PC-3 (cell line): ENCODE measurements at places on chromosomes 5 and 9. TPM values are rescaled to one million over a fixed set of nuclear protein-coding genes. Genes with fewer than 3 reads are reported as not detected.
A peak's percentile ranks its signal among the peaks of the same experiment; 100 is the strongest.

DNA sequence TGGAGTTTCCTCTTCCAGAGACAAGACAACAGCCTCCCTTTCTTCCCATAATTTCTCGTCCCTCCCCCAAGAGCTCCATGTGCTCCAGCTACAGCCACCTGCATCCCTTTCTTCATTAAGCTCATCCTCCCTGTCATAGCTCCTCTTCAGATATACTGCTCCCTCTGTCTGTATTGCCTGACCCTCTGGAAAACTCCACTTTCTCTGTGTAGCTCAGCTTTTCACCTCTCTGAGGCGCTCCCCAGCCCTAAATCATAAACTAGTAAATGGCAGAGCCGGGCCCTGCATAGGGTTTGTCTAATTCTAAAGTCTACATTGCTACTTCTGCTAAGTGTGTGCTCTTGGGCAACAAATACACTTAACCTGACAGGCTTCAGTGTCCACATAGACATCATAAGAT is 8.8 kb upstream of the PLIN2 start:
- H3K4me3 ChIP-seq: no peak overlapping the region
- no peaks in the 10 kb centered on the region for H3K27me3 ChIP-seq
- no peaks in the 10 kb centered on the region for H3K36me3 ChIP-seq
- no peak for DNase-seq
- H3K4me1 ChIP-seq: peaks cover 5% of the 10 kb centered on the region; the same call in 1 of the 2 replicates

- H3K36me3 ChIP-seq: no peaks in the 10 kb centered on the region
- no peak for DNase-seq
- no peaks in the 10 kb centered on the region for H3K27me3 ChIP-seq
- no peak overlapping the region for H3K4me3 ChIP-seq
- peaks cover 14% of the 10 kb centered on the region for H3K4me1 ChIP-seq
Measured at GRCh38 chr5:82425591-82425990, 147.4 kb upstream of the RPS23 start.

- H3K27me3 ChIP-seq: no peaks in the 10 kb centered on the region
- no peak for DNase-seq
- H3K27ac ChIP-seq: no peak overlapping the region
- H3K36me3 ChIP-seq: no peaks in the 10 kb centered on the region
- H3K4me3 ChIP-seq: no peak overlapping the region
- no peaks in the 10 kb centered on the region for H3K4me1 ChIP-seq
Measured at GRCh38 chr5:151148583-151148982, 9.0 kb downstream of the ANXA6 start.

Gene COL23A1
- not detected in 2 replicates for total RNA-seq

- H3K36me3 ChIP-seq: no peaks in the 10 kb centered on the region
- DNase-seq: no peak
- H3K27ac ChIP-seq: no peak overlapping the region
- H3K27me3 ChIP-seq: no peaks in the 10 kb centered on the region
- H3K4me3 ChIP-seq: no peak overlapping the region
Measured at GRCh38 chr9:14585730-14586473, 107.3 kb downstream of the ZDHHC21 start.

- H3K4me1 ChIP-seq: peaks cover 4% of the 10 kb centered on the region; the same call in 1 of the 2 replicates
- no peaks in the 10 kb centered on the region for H3K27me3 ChIP-seq
- no peak overlapping the region for H3K27ac ChIP-seq
- DNase-seq: no peak
- H3K4me3 ChIP-seq: no peak overlapping the region
Measured at GRCh38 chr9:97559111-97559514, 57.6 kb downstream of the TMOD1 start.

Gene TAF11L5
- not detected in 2 replicates for total RNA-seq

Gene SPOCK1
- 8.2 and 9.8 TPM in 2 replicates for total RNA-seq

Gene SPINK4
- total RNA-seq: not detected in 2 replicates

DNA sequence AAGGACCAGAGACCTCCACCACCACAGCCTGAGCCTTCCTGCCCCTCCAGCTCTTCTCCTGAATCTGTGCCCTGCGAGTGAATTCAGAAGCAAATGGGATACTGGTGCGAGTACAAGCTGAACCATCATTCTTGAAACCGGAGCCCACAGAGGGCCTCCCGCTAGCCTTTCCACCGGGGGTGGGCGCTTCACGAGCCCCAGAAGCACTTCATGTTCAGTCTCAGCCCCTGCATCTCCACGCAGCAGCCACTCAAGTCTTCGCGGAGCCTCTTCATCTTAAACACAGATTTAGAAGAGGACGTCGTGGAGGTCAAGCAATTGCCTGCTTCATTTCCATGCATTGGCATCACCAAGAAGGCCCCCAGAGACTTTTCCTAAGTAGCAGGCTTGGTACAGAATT is 26.0 kb upstream of the OLFM1 start:
- H3K27ac ChIP-seq: no peak overlapping the region
- no peak overlapping the region for H3K4me3 ChIP-seq
- H3K4me1 ChIP-seq: no peaks in the 10 kb centered on the region
- DNase-seq: no peak
- 0 out of 2 replicates have a peak, but pooled peaks cover 9% of the 10 kb centered on the region for H3K27me3 ChIP-seq

- no peaks in the 10 kb centered on the region for H3K27me3 ChIP-seq
- H3K4me3 ChIP-seq: no peak overlapping the region
- no peak overlapping the region for H3K27ac ChIP-seq
- peaks cover 39% of the 10 kb centered on the region for H3K36me3 ChIP-seq
- no peak for DNase-seq
Measured at GRCh38 chr5:637581-638450, 25.7 kb downstream of the CEP72 start.

Gene SPINK13
- total RNA-seq: 3.0 TPM in 1 of 2 replicates, not detected in the other

GRCh38 chr5:22649074-22649473 is 204.1 kb downstream of the CDH12 start:
- peak; percentile 85 for DNase-seq
- no peak overlapping the region for H3K4me3 ChIP-seq
- peak overlapping the region; percentile 64 for H3K27ac ChIP-seq
- no peaks in the 10 kb centered on the region for H3K36me3 ChIP-seq
- H3K4me1 ChIP-seq: peaks cover 8% of the 10 kb centered on the region; the same call in 1 of the 2 replicates

Gene PLPP7
- 0.98 TPM in 1 of 2 replicates, not detected in the other for total RNA-seq

Gene CFAP77
- total RNA-seq: 0.11 TPM in 1 of 2 replicates, not detected in the other

DNA sequence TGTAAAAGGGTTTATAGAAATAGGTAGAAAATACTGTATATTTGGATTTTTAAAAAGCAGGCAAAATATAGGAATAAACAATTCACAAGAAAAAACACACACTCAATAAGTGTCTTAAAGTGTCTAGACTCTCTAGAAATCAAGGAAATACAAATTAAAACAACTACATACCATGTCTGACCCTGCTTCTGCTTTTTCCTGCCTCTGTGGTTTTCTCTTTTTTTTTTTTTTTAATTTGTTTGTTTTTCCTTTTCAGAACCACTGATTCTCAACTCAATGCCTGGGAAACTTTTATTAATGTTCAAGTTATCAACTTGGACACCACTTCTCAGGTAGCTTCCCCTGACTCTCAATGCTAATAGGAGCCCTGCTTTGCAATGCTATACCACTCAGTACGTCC is 25.5 kb upstream of the TAS2R1 start:
- H3K4me3 ChIP-seq: no peak overlapping the region
- no peaks in the 10 kb centered on the region for H3K27me3 ChIP-seq
- no peak for DNase-seq
- H3K4me1 ChIP-seq: peaks cover 28% of the 10 kb centered on the region
- H3K27ac ChIP-seq: no peak overlapping the region
- no peaks in the 10 kb centered on the region for H3K36me3 ChIP-seq

Gene RLN2
- total RNA-seq: not detected in 2 replicates

Gene TNC
- total RNA-seq: 60.1 and 71.0 TPM in 2 replicates

DNA sequence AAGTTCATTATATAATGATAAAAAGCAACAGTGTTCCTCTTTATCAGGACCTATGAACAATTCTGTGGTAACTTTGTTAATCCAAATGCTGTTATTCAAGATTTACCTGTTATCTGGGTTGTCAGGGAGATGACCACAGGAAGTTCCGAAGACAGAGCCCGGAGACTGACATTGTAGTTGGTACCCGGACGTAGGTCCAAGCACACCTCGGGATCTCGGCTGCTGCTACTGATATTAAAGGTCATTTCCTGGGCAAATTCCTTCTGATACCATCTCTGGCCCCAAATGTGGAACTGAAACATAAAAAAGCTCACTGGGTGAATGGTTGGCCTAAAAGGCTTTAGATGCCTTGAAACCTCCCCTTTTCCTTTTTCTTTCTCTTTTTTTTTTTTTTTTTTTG is 96.7 kb downstream of the SUSD1 start:
- H3K27ac ChIP-seq: no peak overlapping the region
- H3K27me3 ChIP-seq: no peaks in the 10 kb centered on the region
- peak; percentile 30 for DNase-seq
- H3K36me3 ChIP-seq: no peaks in the 10 kb centered on the region
- peaks cover 6% of the 10 kb centered on the region for H3K4me1 ChIP-seq

- no peak overlapping the region for H3K27ac ChIP-seq
- DNase-seq: no peak
- no peaks in the 10 kb centered on the region for H3K36me3 ChIP-seq
- H3K4me1 ChIP-seq: no peaks in the 10 kb centered on the region
- no peaks in the 10 kb centered on the region for H3K27me3 ChIP-seq
Measured at GRCh38 chr5:117652036-117652957, 1077.7 kb upstream of the SEMA6A start.

Gene SOHLH1
- not detected in 2 replicates for total RNA-seq

- no peak overlapping the region for H3K4me3 ChIP-seq
- no peaks in the 10 kb centered on the region for H3K27me3 ChIP-seq
- peaks cover 64% of the 10 kb centered on the region for H3K4me1 ChIP-seq
- H3K36me3 ChIP-seq: peaks cover 16% of the 10 kb centered on the region
Measured at GRCh38 chr5:1793301-1793740, 6.3 kb downstream of the MRPL36 start.

DNA sequence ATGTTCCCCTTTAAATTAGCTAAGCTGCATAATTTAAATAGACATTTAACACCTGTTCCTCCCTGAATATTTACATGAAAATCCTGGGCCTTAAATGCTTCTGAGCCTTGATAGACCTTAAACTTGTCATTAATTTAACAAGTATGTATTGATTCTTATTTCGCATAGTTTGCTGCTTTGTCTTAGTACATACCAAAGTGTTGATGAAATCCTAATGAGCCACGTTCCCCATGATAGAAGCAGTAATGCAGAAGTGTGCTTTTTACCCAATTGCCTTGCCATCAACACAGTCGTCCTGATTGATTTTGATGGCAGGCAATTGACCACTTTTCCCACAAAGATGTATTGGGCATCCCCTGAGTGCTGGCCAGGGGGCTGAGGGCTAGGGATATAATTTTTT is 213.5 kb downstream of the SGCD start:
- no peak overlapping the region for H3K4me3 ChIP-seq
- H3K4me1 ChIP-seq: no peaks in the 10 kb centered on the region
- H3K36me3 ChIP-seq: no peaks in the 10 kb centered on the region

GRCh38 chr9:78239506-78239905 is 3.6 kb downstream of the CEP78 start:
- no peak overlapping the region for H3K27ac ChIP-seq
- H3K4me1 ChIP-seq: peaks cover 4% of the 10 kb centered on the region; the same call in 1 of the 2 replicates
- no peaks in the 10 kb centered on the region for H3K27me3 ChIP-seq
- no peak overlapping the region; the same call in 1 of the 2 replicates for H3K4me3 ChIP-seq
- peaks cover 11% of the 10 kb centered on the region; the same call in 1 of the 2 replicates for H3K36me3 ChIP-seq
- DNase-seq: peak; percentile 47

GRCh38 chr5:133121080-133121479 is 69.3 kb downstream of the HSPA4 start:
- no peak overlapping the region for H3K4me3 ChIP-seq
- no peak overlapping the region for H3K27ac ChIP-seq
- no peak for DNase-seq
- H3K27me3 ChIP-seq: no peaks in the 10 kb centered on the region
- H3K36me3 ChIP-seq: no peaks in the 10 kb centered on the region

- no peak overlapping the region for H3K27ac ChIP-seq
- H3K36me3 ChIP-seq: no peaks in the 10 kb centered on the region
- no peaks in the 10 kb centered on the region for H3K27me3 ChIP-seq
- H3K4me1 ChIP-seq: peaks cover 19% of the 10 kb centered on the region
- peak; percentile 23 for DNase-seq
- H3K4me3 ChIP-seq: peak overlapping the region; percentile 88
Measured at GRCh38 chr9:93132287-93132927, 1.6 kb downstream of the NINJ1 start.

Gene NR6A1
- 0.77 and 1.6 TPM in 2 replicates for total RNA-seq

GRCh38 chr9:83419961-83420360 is 118.2 kb downstream of the FRMD3 start:
- H3K4me3 ChIP-seq: no peak overlapping the region
- H3K27ac ChIP-seq: no peak overlapping the region
- no peaks in the 10 kb centered on the region for H3K36me3 ChIP-seq
- peaks cover 8% of the 10 kb centered on the region for H3K4me1 ChIP-seq
- H3K27me3 ChIP-seq: no peaks in the 10 kb centered on the region

Gene TOR2A
- total RNA-seq: 12.2 and 14.1 TPM in 2 replicates

DNA sequence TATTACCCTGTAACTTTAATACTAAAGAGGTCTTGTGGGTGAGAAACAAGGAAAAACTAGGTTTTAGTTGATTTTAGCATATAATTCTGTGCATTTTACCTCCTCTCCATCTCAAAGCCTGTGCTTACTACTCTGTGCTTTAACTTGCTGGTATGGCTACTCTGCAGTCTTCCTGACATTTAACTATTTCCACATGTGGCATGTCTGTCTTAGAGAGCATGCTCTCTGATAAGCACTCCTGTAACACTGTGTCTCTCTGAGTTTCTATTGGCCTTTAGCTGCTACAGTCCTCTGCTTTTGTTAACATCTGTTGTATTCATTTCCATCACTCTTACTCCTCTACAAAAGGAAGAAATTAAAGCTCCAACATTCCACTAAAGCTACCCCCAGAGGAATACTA is 418.3 kb downstream of the RAB3C start:
- H3K4me3 ChIP-seq: no peak overlapping the region
- H3K4me1 ChIP-seq: no peaks in the 10 kb centered on the region
- no peaks in the 10 kb centered on the region for H3K27me3 ChIP-seq
- no peak overlapping the region for H3K27ac ChIP-seq

Gene MCC
- 7.1 and 10.3 TPM in 2 replicates for total RNA-seq

DNA sequence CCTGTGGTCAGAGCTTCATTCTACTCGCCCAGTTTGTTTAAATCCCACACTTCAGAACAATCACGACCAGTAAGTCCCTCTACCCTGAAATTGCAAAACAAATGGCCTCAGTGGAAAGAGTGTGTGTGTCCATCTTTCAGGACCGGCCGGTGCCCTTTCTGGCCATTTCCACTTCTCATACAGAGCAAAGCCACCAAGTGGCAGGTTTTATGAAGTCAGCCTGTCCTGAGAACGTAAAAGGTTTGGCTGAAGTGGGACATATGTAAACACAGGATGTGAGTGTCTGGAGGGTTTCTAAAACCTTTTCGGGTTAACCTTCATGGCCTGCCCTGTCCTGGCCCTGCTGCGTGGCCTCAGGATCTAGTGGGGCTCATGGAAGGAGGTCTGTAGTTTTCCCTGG is 24.7 kb downstream of the NXNL2 start:
- no peak overlapping the region for H3K4me3 ChIP-seq
- no peaks in the 10 kb centered on the region for H3K27me3 ChIP-seq
- H3K36me3 ChIP-seq: no peaks in the 10 kb centered on the region
- no peak overlapping the region for H3K27ac ChIP-seq
- DNase-seq: no peak
- no peaks in the 10 kb centered on the region for H3K4me1 ChIP-seq

- no peaks in the 10 kb centered on the region for H3K4me1 ChIP-seq
- no peak overlapping the region for H3K4me3 ChIP-seq
- H3K27ac ChIP-seq: no peak overlapping the region
- no peak for DNase-seq
- H3K36me3 ChIP-seq: no peaks in the 10 kb centered on the region
Measured at GRCh38 chr9:16085167-16085726, 532.4 kb downstream of the CCDC171 start.

- no peaks in the 10 kb centered on the region for H3K4me1 ChIP-seq
- no peak overlapping the region for H3K27ac ChIP-seq
- no peaks in the 10 kb centered on the region for H3K27me3 ChIP-seq
- DNase-seq: no peak
- H3K4me3 ChIP-seq: no peak overlapping the region
Measured at GRCh38 chr9:6441269-6441668, 28.3 kb downstream of the UHRF2 start.

GRCh38 chr5:62265648-62266112 is 40.3 kb upstream of the KIF2A start:
- no peaks in the 10 kb centered on the region for H3K27me3 ChIP-seq
- H3K4me3 ChIP-seq: no peak overlapping the region
- no peak for DNase-seq
- H3K27ac ChIP-seq: no peak overlapping the region
- peaks cover 18% of the 10 kb centered on the region for H3K4me1 ChIP-seq
